ENCODE measurements at places on chromosomes 5 and 9.

- no peak for DNase-seq
Observed at GRCh38 chr5:146394486-146394885, 52.6 kb upstream of the TCERG1 start.

- DNase-seq = no peak
Observed at GRCh38 chr9:15959663-15960062, 406.8 kb downstream of the CCDC171 start.

- DNase-seq = no peak
Observed at GRCh38 chr5:173229966-173230689, 4.9 kb downstream of the NKX2-5 start.

DNA sequence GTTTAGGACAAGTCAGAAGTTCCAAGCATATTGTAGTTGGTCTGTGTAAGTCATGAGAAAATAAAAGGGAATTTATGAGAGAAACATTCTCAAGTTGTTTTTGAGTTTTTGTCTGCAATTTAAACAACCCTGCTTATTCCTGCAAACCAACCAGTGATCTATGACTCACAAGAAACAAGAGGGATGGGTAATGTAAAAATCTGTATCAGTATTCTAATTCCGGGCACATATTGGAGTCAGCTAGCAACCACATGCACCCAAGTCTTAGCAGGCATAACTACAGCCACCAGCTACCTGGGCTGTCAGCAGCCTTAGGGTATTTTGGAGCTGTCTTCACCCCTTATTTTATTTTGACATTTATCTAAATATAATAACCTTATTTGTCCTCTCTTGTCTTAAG is 128.7 kb upstream of the APC start:
- DNase-seq = no peak

GRCh38 chr9:137295849-137296669 is 6.0 kb downstream of the NRARP start:
- no peak for DNase-seq

DNA sequence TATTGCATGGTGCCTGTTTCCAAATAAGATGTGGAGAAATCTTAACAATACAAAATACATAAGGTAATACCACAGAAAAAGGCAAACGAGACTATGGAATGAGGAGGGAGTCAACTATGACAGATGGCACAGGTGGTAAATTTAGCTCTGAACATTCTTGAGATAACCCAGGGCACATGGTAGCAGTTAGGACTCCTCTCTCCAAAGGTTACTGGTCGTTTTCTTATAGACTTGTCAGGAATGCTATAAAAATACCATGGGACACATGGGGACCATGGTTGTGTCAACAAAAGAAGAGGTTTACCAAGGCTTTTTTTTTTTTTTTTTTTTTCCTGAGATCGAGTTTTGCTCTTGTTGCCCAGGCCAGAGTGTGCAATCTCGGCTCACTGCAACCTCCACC is 209.4 kb upstream of the RFX3 start:
- no peak for DNase-seq

- no peak for DNase-seq
Observed at GRCh38 chr9:91214867-91215266, 146.9 kb downstream of the AUH start.

DNA sequence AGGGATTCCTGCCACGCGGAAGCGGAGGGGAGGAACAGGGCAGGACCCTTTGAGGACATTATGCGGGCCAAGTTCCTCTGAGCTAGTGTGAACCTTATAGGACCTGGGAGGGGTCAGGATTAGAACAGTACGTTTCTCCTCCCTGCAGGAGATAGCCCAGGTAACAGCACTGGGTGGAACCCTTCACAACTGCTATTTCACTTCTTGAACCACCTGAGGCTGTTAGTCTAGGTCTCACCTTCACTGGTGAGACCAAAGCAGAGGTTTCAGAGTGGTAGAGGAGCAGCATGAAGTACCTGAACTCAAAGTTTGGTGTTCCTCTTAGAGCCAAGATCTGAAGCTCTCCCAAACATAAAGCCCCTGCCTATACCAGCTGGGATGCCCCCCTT is 832 bp downstream of the EIF4EBP3 start:
- no peak for DNase-seq

GRCh38 chr9:90881648-90882047 is 80.0 kb downstream of the SYK start:
- no peak for DNase-seq

- DNase-seq = no peak
Observed at GRCh38 chr5:149697001-149697400, 33.1 kb upstream of the PPARGC1B start.

DNA sequence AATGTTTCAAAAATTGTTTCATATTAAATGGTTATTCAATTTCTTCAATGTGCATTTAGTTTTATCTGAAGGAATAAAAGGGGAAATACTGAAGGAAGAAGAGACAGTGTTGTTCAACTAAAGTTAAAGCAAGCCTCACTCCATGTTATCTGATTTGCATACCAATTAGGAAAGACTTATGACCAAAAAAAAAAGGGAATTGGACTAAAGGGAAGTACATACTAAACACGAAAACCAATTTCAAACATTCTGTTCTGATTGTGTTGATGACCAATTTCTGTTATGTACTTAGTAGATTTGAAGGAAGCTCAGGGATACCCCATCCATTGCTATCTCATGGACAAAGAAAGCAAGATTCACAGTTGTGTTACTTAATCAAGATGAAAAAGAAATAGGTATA is 4.9 kb upstream of the GAPT start:
- DNase-seq = no peak

DNA sequence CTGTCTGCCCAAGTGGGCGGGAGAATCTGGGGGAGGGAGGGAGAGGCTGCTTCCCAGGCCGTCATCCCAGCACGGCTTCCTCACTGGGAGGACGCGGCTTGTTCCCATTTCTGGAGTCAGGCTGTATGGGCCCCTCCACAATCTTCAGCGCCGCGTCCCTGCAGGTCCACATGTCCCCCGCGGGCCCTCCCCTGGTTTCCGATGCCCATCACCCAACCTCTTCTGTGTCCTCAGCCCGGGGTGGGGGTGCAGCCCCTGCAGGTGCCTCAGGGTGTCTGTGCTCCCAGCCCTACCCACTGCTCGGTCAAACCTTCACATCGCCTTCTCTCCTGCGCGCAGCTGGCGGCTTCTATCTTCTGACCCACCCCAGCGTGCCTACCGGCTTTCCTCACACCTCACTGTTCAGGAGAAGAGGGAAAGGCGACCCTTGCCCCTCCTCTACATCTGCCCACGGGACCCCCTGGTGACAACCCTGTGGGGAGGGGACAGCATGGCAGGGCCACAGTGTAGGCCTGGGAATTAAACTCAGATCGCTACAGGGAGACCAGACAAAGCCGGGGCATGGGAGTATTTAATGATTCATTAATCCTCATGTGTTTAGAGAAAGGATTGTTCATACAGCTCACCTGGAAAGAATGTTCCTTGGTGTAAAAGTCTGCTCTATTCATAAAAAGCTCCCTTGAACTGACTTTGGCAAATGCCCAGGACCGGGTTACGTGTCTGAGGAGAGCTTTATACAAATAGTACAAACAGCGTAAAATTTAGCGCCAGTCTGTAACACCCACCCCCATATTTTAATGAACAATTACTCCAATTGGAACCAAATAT is 145.1 kb downstream of the IRX1 start:
- no peak for DNase-seq

DNA sequence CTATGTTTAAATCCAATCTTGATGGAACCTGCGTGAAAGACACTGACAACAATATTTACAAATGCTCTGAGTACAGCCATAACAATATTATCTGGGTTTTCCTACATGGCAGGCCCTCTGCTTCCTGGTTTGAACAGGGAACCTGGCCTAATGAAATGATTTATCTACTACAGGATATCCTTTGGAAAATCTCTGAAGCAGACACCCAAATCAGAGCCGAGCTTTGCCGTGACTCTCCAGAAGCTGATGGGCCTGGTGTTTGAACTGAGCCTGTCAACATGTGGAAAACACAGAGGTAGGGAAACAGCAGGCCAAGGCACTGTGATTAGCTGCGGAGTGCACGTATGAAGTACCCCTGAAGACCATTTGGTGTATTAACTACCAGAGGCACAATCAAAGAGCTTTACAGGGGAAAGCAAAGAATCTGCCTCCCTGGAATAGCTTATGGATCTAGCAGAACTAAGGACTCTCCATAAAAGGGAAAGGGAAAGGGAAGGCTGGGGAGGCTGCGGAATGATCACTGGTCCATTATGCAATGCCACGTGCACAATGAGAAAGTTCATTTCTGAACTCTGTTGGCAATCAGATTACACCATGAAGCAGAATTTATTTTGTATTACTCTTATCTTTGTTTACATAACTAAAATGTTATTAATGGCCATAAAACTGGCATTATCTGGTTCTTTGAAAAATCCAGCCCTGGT is 321.9 kb downstream of the EBF1 start:
- DNase-seq = no peak

GRCh38 chr9:72013292-72013760 is 47.1 kb downstream of the C9orf57 start:
- DNase-seq = no peak
